Activated CD4-positive, CD25-positive, alpha-beta regulatory T cell treated with anti-CD3 and anti-CD28 coated beads, Interleukin-2, amount 50 U/mL, for 24 hours (primary cell): ENCODE measurements at places on chromosomes 7 and 10.

DNA sequence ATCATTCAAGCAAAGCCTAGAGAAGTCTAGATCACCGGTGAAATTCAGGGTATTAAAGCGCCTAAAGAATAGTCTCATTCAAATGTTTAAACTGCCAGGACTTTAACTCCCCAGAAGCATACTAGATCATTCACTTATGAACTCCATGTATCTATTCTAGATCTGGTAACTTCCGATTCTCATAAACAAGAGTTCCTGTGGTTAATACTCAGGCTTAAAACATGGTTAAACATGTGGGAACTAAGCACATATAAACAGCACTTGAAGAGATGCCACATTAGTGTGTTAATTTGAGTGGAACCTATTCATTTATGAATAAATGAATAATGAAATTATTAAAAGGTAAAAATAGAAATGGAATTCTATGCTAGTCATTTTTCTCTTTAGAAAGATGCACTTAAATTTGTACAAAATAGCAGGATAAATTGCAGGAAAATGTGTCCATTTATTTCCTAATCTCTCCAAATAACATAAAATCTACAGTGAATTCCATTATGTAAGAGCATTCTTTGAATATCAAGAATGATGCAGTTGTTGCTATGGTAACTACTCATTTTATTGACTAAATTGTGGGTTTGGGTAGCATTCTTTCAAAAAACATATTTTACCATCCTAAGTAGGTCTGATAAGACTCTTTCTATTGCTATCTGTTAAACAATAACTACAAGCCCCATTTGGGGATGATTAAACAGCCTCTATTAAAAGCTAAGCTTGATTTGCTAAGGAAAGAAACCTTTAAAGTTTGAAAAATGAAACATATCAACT lies 147.6 kb upstream of the TMEM168 start:
- no peak for ATAC-seq

GRCh38 chr10:129936923-129937300 lies 27.2 kb downstream of the EBF3 start:
- ATAC-seq = no peak

DNA sequence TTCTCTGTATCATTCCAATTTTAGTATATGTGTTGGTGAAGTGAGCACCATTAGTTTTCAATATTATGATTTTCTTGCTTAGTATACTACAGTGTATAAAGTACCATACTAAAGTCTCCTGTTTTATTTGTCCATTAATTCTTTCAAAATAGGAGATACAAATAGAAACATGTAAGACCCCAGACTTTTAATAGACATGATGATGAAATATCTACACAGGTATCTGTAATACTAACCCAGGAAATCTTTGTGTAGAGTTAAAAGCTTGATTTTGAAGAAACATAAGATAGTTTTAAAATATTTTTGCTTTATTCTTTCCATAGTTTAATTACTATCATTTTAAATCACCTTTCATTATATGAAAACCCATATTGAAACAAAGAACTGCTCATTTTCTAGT lies 133.8 kb upstream of the WNT16 start:
- no peak for ATAC-seq

DNA sequence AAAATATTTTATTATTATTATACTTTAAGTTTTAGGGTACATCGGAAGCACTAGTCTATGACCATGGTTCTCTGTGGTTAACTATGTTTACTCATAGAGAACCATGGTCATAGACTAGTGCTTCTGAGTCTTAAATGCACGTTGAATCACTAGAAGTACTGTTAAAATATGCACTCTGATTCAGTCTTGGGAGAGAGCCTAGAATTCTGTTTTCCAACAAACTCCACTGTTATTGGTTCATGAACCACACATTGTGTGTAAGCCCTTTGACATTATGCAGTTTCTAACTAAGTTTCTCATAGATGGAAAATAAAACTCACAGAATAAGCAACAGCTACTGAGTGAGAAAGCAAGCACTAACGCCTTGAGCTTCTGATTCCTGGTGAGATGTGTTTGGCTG lies 1120.6 kb downstream of the SORCS1 start:
- ATAC-seq = no peak

- no peak for ATAC-seq
Measured at GRCh38 chr10:5355594-5356301, 9.0 kb upstream of the UCN3 start.

- no peak for ATAC-seq
Measured at GRCh38 chr10:61664985-61665384, 2.3 kb downstream of the CABCOCO1 start.

GRCh38 chr7:55490099-55490498 lies 82.2 kb downstream of the VOPP1 start:
- ATAC-seq = no peak

GRCh38 chr7:100472121-100472851 lies 6.7 kb downstream of the TSC22D4 start:
- no peak for ATAC-seq

DNA sequence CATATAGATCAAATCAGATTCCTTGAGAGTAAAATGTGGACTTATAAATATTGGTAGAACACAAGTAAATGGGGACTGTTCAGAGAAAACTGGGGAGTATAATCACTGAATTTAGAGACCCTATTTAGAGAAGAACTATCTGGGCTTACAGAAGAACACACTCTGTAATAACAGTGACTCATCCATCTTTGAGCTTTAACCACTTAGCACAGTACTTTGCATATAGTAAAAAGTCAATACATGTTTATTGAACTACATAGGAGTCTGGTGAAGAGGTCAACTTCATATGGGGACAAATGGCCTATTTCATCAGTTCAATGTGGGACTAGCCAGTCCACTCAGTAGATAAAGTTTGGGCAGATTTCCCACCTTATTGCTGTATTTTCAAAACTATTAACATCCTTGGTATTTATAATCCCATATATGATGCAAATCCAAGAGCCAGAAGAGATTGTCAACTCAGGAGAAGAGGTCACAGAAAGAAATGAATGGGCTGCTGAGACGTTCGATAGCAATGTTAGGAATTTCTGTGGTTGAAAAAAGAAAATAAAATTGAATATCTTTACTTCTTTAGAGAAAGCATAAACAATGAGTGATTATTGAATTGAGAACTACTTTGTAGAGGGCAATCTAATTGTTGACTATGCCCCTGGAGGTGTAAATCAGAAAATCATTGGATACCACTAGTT lies 119.3 kb upstream of the CACNA2D1 start:
- ATAC-seq = no peak

- no peak for ATAC-seq
Measured at GRCh38 chr7:10238641-10239040, 735.0 kb upstream of the PHF14 start.

- ATAC-seq = no peak
Measured at GRCh38 chr10:129343141-129343540, 123.9 kb upstream of the MGMT start.

DNA sequence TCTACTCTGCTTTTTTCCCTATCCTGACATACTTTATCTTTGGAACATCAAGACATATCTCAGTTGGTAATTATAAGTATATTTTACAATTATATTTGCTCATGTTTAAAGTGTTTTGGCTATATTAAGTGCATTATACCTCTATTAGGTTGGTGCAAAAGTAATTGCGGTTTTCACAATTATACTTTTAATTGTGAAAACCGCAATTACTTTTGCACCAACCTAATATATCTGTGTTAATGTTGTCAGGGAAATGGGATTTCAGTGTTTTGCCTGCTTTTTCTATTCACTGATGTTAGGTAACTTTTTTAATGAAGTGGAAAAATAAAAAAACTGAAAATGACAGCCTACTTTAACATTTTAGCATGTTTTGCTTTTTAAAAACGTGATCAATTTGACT lies 11.6 kb downstream of the SLC26A4 start:
- ATAC-seq = no peak

- no peak for ATAC-seq
Measured at GRCh38 chr7:7868572-7868899, 100.1 kb upstream of the GLCCI1 start.

GRCh38 chr7:150489782-150490181 lies 24.9 kb upstream of the GIMAP7 start:
- ATAC-seq = no peak
